ENCODE measurements at places on chromosomes 2 and 18.

DNA sequence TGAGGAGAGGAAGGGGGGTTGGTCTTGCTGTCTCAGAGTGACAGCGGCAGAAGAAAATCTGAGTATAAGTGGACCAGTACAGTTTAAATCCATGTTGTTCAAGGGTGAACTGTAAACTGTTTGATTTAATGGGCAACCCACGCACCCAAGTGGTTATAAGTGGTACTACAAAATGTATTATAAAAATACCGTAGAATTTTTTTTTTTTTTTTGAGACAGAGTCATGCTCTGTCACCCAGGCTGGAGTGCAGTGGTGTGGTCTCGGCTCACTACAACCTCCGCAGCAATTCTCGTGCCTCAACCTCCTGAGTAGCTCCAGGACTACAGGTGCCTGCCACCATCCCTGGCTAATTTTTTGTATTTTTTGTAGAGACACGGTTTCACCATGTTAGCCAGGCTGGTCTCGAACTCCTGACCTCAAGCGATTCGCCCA, 2.1 kb upstream of the CHCHD5 start:
- DNase-seq, result no peak

GRCh38 chr2:176960736-176961520, 251.7 kb upstream of the HNRNPA3 start:
- no peak for DNase-seq

DNA sequence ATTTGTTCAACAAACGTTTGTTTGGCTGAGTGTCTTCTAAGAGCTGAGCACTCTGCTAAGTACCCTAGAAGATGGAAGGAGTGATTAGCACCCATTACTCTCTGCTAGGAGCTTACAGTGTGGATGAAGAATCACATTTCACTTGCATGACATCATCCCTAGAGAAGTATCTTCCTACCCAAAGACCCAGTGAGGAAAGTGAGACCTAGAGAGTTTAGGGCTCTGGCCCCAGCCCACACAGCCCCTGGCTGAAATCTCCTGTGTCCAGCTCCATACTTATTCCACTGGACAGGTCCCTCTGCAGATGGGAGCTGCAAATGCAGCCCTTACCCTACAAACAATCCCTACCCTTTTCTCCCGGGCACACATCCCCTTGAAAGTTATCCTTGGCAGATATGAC, 26.8 kb upstream of the EPAS1 start:
- DNase-seq, result no peak

DNA sequence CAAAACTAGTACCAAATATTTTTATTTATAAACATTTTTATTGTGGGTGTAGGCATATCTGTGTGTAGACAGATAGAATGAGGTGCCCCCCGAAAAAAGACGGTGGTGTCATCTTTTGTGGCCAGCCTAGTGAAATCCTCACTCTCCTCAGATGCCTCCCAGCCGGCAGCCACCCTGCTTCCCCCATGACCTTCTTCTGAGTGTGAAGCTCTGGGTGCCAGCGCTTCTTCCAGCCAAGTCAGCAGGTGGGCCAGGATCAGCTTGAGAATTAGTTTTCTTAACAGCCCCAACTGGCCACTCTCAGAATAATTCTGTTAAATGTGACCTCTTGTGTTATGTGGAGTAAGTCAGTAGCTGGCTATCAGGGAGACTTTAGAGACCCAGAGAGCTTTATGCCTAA, 229.6 kb upstream of the FOSL2 start:
- no peak for DNase-seq

DNA sequence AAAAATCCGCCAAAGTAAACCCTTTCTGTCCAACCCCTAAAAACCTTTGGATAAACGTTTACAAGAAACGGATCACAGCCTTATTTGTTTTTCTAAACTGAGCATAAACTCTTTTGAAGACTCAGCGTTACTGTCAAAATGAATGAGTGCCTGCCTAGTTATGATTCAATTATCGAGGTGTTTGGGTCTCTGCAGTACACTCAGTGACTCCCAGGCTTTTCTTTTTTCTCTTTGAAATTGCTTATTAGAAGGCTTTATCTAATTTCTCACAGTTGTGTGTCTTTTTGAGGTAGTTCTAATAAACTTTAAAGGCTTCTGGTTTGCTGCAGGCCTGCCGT, 663 bp downstream of the RHBDD1 start:
- DNase-seq, result no peak
